ENCODE measurements at places on chromosomes 11 and 22.

- DNase-seq, result no peak
Observed at GRCh38 chr11:9701799-9702198, 37.9 kb downstream of the SWAP70 start.

DNA sequence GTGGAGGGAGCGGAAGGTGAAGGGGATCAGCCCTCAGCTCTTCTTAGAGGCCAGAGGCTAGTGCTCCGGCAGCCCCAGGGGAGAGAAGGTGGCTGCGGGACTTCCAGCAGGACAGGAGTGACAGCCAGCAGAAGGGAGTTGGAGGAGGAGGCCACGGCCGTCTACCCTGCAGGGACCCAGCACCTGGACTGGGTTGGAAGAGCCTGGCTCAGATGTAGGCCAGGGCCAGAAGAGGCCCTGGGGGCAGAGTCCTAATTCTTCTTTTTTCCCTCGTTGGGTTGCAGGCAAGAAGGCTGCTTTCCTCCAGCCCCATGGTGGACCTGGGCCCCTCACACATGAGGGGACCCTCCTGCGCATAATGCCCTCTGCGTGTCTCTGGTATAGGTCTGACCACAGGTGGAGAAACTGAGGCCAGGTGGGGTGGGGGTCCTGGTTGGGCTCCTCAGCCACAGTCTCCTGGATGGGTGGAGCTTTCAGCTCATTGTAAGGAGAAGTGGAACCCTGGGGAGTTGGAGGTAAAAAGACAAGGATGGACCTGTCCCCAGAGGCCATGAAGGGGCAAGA, 2.3 kb upstream of the MCAM start:
- no peak for DNase-seq

GRCh38 chr11:129905402-129905801, 10.0 kb upstream of the NFRKB start:
- DNase-seq, result no peak

GRCh38 chr11:57527056-57527631, 3.4 kb downstream of the TIMM10 start:
- DNase-seq, result no peak

DNA sequence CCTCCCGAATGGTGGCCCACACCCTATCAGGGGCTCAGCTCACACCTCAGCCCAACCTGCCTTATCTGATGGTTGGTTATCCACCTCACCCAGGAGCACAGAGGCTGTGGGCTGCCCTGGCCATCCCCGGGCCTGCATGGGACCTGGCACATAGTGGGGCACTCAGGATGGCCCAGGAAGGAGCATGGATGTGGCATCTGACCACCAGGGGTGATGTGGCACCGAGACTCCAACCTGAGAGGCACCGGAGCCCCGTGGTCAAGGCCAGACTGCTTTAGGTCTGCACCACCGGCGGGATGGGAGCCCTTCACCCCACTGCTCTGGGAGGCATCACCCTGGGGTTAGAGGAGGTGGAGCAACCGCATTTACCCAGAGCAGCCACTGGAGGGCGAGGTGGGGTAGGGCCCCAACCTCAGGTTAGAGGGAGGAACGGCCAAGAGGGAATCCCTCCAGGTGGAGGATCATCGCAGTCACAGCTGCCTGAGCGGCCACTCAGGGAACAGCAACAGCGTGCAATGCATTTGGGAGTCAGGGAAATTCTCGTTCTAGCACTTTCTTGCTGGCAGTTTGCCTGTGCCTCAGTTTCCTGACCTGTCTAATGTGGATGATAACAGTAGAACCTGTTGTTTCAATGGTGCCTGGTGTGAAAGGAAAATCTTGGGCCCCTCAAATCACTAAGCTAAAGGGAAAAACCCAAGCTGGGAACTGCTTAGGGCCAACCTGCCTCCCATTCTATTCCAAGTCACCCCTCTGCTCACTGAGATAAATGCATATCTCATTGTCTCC, 52.9 kb upstream of the CARS1 start:
- peak; percentile 68 for DNase-seq

- no peak for DNase-seq
Observed at GRCh38 chr11:113778111-113778910, 1.3 kb upstream of the CLDN25 start.

- DNase-seq, result no peak
Observed at GRCh38 chr22:27583856-27584255, 217.7 kb downstream of the MN1 start.

DNA sequence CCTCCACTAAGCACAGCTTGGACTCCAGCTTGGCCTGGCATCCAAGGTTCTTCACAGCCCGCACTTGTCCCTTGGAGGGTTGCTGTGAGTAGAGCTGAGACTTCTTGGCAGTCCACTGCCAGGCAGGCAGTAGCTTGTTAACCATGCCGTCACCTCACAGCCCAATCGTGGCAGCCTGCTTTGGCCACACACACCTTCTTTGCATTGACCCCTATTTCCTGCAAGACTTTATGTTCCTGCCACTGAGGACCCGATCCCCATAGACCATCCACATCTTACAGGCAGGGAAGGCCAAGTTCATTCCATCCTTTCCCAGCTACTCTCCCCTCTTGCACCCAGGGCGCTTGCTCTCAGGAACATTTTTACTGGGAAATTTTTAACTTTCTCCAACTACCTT, 2.5 kb upstream of the PYGM start:
- DNase-seq, result no peak

GRCh38 chr22:45195616-45196015, 31.9 kb downstream of the NUP50 start:
- no peak for DNase-seq

DNA sequence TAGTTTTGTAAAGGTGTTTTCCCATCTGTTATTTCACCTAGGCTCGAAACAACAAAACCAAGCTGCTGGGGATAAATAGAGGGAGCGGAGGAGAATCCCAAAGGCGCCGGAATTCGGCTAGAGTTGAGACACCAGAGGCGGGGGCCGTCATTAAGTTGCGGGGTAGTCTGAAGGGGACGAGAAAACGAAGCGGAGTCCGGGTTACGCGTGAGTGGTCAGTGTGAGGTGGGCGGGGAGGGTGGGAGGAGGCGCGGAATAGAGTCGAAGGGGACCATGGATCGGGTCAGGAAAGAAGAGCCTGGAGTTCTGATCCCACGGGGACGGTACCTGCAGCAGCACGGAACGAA, 361 bp downstream of the SRPRA start:
- no peak for DNase-seq

DNA sequence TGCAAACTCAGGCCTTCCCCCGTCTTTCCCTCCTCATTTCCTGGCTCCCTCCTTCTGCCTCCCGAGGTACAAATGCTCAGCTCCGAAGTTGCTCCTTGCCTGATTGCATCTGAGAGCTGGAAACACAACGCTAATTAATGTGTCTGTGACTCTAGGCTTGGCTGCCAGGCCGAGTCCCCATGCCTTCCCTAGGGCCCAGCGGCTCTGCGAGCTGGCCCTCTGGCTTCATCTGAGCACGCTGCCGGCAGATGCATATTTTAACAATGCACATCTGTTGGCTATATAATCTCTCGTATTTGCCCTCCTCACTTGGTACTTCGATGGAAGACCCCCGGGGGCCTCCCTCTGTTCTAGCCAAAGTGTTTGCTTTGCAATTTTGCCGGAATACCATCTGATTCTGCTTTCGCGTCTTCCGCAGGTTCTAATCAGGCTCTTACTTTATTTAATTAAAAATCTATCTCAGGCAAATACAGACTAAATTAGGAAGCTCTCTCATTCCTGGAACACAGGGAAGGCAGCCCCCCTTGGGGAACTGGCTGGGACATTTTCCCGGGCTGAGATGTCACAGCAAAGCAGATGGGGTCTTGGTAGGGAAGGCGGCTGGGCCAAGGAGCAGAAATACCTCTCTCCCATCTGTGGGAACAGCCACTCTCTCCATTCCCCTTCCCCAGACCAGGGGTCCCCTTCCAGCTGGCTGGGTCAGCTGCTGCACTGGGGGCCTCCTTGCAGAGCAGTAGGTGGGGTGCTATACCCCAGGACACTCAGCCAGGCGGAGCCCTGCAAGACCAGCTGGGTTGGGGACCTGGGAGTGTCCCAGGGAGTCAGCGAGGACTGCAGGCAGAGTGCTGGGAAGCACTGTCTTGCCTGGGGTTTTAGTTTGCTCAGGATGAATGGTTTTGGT, 162.8 kb downstream of the ST3GAL4 start:
- no peak for DNase-seq

DNA sequence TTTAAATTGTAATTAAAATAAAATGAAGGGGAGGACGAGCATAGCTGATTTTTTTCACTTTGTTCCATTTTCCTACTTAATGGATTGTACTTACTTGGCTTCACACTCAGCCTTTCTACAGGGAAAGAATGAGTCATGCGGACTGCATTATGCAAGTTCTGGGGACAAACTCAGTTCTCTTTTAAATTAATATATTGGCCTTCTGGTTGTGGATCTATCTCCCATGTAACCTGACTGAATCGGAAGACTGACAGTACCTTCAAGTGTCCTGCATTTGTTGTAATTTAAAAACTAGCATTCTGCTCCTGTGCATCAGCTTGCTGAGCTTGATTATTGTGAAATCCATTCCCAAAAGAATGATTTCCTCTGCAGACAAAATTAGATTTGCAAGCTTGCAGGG, 12.2 kb downstream of the OR8D1 start:
- DNase-seq, result no peak

GRCh38 chr22:31628362-31628761, 33.7 kb downstream of the PISD start:
- no peak for DNase-seq

GRCh38 chr11:120073196-120073595, 64.7 kb downstream of the TRIM29 start:
- no peak for DNase-seq
